CD4-positive, alpha-beta T cell treated with Interleukin-17A for 1 hour (primary cell): ENCODE measurements at places on chromosomes 2 and 18.

DNA sequence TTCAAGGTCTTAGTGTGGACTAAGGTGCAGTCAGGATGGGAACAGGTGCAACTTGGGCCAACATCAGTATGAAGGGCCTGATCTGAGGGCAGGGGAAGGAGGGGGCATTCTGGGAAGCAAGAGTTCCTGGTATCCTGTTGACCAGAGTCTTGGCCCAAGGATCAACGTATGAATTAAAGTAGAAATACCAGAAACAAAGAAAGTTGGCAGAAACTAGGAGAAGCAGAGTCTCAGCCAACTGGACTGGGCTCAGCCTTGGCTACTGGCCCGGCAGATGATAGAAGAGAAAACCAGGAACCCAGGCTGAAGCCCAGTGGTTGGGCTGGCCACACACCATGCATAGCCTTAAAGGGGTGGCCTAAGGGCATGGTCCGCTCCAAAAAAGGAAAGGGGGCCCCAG is 2.3 kb downstream of the CETN1 start:
- DNase-seq = no peak

DNA sequence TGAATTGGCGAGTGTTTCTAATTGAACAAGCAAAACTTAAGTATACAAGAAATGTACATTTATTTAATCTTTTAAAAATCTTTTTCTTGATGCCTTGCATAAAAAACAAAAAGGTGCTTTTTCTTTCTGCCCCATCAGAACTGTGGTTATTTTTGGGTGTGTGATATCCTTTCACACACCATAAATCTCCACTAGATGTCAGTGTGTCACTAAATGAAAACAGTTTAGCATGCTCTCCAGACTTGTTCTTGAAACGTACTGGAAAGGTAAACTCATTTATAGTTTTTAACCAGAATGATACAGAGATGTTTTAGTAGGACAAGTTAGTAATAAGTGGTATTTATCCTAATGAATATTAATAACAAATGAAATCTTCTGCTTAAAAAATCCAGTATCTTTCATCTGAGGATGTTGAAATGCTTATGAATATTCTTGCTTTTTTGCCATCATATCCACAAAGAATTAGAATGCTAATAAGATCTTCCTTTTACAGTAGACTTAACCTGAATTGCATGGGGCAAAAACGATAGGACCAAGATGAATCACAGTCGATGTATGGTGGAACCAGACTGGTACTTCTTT is 96.8 kb downstream of the UBE2E3 start:
- peak; percentile 78 for DNase-seq

DNA sequence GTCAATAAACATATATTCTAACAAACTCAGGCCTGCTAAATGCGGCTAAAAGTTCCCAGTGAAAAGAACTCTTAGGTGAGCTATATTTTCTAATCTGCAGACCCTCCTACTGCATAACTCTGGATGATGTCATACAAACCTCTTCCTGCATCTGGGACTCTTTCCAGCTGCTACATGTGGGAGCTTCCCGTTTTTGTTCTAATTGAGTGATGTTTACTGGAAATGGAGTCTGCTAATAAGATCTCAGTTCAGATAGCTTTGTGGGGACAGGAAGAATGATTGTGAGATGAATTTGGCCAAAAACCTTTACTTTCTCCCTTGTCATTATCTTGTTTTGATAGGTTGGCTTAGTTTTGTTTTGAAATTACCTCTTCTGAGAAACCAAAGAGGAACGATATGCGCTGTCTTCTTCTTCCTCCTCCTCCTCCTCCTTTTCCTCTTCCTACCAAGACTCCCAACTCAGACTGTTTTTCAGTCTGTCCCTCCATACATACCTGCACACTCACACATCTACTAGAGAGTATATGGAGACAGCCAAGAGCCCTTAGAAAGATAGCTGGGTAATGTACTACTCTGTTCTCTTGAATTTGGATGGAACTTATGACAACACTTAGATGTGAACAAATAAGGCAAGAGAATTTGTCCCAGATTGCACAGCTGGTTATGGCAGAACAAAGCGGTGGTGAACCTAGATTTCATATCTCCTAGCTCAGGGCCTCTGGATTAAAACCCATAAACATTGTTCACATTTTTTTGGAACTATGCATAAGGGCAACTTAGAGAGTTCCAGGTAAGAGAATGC is 39.8 kb upstream of the AAK1 start:
- DNase-seq = no peak

GRCh38 chr2:86000131-86000937 is 105.4 kb downstream of the POLR1A start:
- no peak for DNase-seq

DNA sequence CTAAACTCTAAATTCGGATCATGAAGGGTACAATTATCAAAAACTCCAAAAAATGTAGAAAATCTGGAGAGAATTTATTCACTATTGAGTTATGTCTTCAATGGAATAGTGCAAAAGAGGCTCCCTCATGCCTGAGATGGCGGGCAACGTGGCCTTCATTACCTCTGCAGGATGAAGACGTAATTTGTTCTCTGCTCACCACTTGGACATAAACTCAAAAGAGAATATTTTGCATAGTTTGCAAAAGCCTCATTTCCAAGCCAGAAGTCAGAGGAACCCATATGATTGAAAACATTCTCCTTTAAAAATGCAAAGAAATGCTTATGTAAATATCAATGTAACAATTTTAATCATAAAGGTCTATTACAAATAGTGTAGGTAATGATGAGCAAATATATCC is 58.7 kb downstream of the SLC25A12 start:
- DNase-seq = no peak

DNA sequence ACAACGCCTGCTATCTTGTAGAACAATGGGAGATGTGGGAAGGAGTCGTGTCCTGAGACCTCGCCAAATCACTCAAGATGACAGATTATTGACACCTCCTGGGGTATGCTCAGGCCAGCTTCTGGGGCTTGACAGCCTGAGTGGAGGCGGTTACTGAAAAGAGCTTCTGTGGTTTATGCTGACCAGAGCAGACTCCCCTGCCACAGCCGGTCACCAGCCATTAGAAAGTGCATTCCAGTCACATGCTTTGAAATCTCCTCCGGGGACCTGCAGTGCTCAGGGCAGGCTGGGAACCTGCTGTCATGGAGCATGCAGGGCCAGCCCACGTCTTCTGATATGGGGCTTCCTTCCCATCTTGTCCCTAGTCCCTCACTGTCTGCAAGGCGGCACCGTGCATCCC is 215.9 kb downstream of the SEPTIN10 start:
- DNase-seq = no peak
